ENCODE measurements at places on chromosomes 5 and 9.

- ATAC-seq: no peak
These were observed 67.8 kb downstream of the PTCH1 start for GRCh38 chr9:95449016-95449415.

- ATAC-seq: peak; percentile 99
These were observed at the start of gene CCNB1 for GRCh38 chr5:69166686-69167492. CCNB1 (plus strand) TSS chr5:69167150; CDS start chr5:69167263, 113 bp downstream.

DNA sequence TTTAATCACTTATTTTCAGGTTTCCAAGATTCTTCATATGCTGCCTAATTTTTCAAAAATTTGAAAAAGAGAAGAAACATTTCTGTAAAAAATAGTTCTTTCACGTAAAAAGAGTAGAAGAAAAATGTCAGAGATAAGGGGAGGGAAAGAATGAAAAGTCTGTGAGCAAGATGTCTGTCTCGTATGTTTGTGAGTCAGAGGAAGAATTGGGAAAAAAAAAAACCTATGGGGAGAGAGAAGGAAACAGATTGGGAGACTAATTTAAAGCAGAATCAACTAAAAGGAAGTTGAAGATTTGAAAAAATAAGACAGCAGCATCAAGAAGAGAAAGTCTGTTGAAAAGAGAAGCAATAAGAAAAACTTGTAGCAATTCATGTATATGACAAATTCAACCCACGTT lies 456.3 kb downstream of the HINT1 start:
- ATAC-seq: no peak

DNA sequence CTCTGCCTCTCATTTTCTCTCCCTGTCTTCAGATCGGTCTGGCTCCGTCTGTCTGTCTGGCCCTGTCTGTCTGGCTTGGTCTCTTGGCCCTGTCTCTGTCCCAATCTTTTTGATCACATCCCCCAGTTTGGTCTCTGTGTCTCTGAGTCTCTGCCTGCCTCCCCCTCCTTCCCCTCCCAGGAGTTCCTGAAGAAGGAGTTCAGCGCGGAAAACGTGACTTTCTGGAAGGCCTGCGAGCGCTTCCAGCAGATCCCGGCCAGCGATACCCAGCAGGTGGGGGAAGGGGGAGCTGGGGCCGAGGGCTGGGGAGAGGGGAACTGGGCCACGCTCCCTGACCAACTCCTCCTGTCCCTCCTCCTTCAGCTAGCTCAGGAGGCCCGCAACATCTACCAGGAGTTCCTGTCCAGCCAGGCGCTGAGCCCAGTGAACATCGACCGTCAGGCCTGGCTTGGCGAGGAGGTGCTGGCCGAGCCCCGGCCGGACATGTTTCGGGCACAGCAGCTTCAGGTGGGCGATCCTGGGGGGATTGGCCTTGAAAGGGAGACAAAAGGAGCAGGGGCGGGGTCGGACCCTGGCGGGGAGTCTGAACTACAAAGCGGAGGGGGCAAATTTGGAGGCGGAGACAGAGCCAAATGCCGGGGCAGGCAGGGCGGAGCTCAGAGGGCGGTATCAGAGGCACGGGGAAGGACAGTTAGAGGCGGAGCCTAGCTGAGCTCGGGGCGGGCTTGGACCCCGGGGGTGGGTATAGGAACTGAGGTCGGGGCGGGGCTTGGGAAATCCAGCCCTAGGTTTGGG lies 9.0 kb downstream of the RGS14 start:
- no peak for ATAC-seq

DNA sequence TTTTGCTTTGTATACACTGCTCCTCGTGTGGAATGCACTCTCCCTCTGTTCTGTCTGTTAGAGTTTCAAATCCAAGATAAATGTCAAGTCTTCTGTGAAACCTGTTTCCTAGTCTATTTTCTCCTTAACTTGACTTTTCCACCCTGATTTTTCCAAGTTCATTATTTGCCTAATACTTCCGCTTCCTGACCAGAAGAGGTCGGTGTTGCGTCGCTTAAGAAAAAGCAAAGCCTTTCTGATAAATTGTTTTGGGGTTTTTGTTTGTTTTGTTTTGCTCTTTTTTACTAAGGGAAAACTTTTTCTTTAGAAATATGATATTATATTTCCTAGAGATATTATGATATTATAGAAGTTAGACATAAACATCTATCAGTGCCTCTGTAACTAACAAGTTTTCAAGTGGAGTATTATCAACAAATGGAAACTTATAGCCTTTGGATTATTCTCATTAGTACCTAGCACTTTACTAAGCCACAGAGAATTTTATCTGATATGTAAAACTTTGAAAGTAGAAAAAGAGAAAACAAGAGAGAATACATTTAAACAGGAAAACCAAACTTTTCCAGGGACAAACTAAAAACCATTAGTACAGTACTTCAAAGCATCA lies 55.8 kb downstream of the PHAX start:
- no peak for ATAC-seq

GRCh38 chr5:1130218-1130946 lies 18.5 kb upstream of the SLC12A7 start:
- ATAC-seq: no peak

- ATAC-seq: no peak
These were observed 615.5 kb downstream of the LRRC70 start for GRCh38 chr5:63194126-63194525.

- ATAC-seq: no peak
These were observed 27.3 kb upstream of the TRIM14 start for GRCh38 chr9:98146101-98146991.

- no peak for ATAC-seq
These were observed 43.9 kb upstream of the ORM1 start for GRCh38 chr9:114278881-114279570.

GRCh38 chr5:115363879-115364278 lies 67.4 kb upstream of the CCDC112 start:
- no peak for ATAC-seq

- no peak for ATAC-seq
These were observed 964 bp downstream of the HTR4 start for GRCh38 chr5:148653291-148653835.

Data from activated T-helper 17 cell treated with anti-CD3 and anti-CD28 coated beads, Interleukin-2, amount 50 U/mL, for 72 hours (primary cell).